ENCODE measurements at places on chromosomes 2 and 18. TPM values are rescaled to one million over a fixed set of nuclear protein-coding genes. Genes with fewer than 3 reads are reported as not detected.

GRCh38 chr2:104851291-104852089 lies 2.4 kb upstream of the POU3F3 start:
- no peak for DNase-seq

- peak; percentile 65 for DNase-seq
Observed at GRCh38 chr2:17830053-17831034, 14.1 kb downstream of the MSGN1 start.

The HJURP gene
- 22.6 TPM for total RNA-seq

- no peak for DNase-seq
Observed at GRCh38 chr2:21715887-21716286, 592.1 kb downstream of the TDRD15 start.

The RBM43 gene
- total RNA-seq = 1.6 TPM

GRCh38 chr2:234373060-234373459 lies 123.8 kb downstream of the ARL4C start:
- DNase-seq = no peak

- no peak for DNase-seq
Observed at GRCh38 chr18:23816740-23817139, 127.5 kb downstream of the LAMA3 start.

- DNase-seq = no peak
Observed at GRCh38 chr2:130755256-130756052, at the start of gene AMER3. AMER3 (plus strand) TSS chr2:130755540; CDS start chr2:130762073, 6,533 bp downstream.

- no peak for DNase-seq
Observed at GRCh38 chr18:6722690-6723089, 6.8 kb upstream of the ARHGAP28 start.

The TMEM17 gene
- 1.3 TPM for total RNA-seq

The HOXD3 gene
- total RNA-seq = not detected

DNA sequence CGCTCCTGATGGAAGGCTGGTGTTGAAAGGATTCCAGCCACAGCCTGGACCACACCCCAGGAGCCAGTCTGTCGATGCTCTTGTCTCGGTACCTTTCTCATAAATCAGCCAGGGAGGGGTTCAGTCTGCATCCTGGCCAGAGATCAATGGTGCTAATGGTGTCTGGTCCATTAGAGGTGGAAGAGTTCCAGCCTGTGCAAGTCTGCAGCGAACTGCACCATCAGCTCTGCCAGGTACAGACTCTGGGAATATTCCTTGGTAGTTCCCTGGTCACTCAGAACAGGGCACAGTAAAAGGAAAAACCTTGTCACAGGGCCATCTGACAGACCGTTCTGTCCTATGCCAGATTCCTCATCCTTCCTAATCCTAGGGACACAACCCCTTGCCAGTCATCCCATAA lies 164.3 kb downstream of the MTCL1 start:
- DNase-seq = no peak

GRCh38 chr2:64140665-64141200 lies 3.5 kb downstream of the PELI1 start:
- no peak for DNase-seq

GRCh38 chr2:88450186-88450585 lies 2.3 kb downstream of the FOXI3 start:
- DNase-seq = no peak

The GGCX gene
- total RNA-seq = 31.9 TPM

- DNase-seq = no peak
Observed at GRCh38 chr2:216839688-216840087, 20.2 kb downstream of the TNP1 start.

DNA sequence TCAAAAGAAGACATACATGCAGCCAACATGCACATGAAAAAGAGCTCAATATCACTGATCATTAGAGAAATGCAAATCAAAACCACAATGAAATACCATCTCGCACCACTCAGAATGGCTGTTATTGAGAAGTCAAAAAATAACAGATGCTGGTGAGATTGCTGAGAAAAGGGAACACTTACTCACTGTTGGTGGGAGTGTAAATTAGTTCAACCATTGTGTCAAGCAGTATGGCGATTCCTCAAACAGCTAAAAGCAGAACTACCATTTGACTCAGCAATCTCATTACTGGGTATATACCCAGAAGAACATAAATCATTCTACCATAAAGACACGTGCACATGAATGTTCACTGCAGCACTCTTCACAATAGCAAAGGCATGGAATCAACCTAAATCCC lies 95.5 kb upstream of the XIRP2 start:
- DNase-seq = no peak
